ENCODE measurements at places on chromosomes 2 and 18. TPM values are rescaled to one million over a fixed set of nuclear protein-coding genes. Genes with fewer than 3 reads are reported as not detected.

Gene CCDC74B
- total RNA-seq, result 3.1 TPM

Gene ANKRD53
- under 0.01 TPM for total RNA-seq

Gene RPL31
- 1,289 TPM for total RNA-seq

Gene STPG4
- not detected for total RNA-seq
